Activated T-helper 1 cell treated with Interleukin-2 at 50 U/mL for 16 hours (primary cell): ENCODE measurements at places on chromosomes 2 and 18.

- no peak for DNase-seq
Observed at GRCh38 chr2:113228351-113228750, 50.4 kb downstream of the PAX8 start.

DNA sequence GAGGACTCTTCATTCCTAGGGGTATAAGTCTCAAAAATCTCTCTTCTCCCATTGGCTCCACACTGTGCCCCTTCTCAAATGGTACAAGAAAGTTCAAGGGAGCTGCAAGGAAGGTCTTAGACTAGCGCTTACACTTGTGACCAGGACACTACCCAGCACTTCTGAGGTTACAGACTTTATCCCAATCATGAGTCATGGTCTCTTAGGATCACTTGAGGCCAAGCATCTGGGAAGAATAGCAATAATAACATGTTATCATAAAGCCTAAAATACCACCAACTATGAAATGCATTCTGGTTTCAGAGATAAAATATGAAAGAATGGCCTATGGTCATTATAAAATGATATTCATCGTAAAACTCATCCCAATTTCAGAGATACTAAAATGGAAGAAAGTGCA is 309.9 kb upstream of the PKDCC start:
- DNase-seq = no peak

DNA sequence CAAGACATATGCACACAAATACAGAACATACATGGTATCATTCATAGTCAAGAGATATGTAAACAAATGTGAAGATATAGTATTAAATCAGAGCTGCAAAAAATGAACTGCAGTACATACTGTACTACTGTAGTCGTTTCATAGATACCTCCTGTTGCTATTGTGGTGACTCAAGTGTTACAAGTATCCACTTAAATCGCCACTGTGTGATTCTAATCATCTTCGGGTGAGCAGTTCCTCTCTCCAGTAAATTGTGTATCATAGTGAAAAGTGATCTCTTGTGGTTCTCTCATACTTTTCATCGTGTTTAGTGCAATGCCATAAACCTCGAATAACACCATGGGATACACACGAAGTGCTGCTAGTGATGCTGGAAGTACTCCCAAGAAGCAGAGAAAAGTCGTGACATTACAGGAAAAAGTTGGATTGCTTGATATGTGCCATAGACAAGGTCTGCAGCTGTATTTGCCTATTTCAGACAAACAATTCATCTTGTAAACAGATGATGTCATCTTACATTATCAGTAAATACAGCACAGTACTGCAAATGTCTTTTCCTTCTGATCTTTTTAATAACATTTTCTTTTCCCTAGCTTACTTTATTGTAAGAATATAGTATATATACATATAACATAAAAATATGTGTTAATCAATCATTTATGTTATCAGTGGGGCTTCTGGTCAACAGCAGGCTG is 222.2 kb downstream of the BCL11A start:
- DNase-seq = no peak

GRCh38 chr2:153470867-153471266 is 7.7 kb downstream of the RPRM start:
- DNase-seq = no peak

DNA sequence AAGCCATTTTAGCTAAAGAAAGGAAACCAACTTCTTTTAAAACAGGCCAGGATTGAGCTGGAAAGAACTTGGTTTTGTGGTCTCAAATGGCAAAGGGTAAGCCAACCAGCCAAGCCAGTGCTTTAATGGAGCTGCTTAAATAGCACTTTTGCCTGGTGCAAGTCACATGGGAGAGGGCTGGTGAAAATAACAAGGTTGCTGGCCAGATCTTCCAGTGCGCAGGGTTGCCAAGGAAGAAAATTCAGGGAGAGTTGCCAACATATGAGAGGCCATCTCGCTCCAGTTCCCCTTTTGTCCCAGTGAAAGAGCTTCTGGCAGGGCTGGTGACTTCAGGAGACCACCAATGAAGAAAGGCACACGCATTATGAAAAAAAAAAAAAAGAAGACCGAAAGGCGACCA is 57.3 kb downstream of the IRS1 start:
- no peak for DNase-seq

GRCh38 chr18:37403788-37404187 is 161.8 kb downstream of the CELF4 start:
- no peak for DNase-seq
